Thoracic aorta (tissue), 2 donors: ENCODE measurements at places on chromosomes 2 and 18. TPM values are rescaled to one million over a fixed set of nuclear protein-coding genes. Genes with fewer than 3 reads are reported as not detected.

DNA sequence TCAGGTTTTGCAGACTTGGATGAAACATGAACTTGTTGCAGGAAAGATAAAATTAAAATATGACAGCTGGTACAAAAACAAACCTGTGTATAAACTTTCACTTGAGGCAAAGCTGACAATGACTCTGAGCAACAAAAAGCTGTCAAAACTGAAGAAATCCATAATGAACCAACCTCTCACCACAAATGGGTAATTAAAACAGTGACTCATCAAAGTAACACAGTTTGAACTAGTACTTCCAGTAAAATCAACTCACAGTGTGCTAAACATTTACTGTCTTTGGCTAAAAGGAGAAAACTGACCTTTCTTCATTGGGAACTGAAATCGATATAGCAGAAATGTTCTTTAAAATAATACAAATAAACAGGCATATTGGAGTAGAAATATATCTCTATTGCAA is 209.7 kb downstream of the WDPCP start:
- H3K27me3 ChIP-seq: no peaks in the 10 kb centered on the region
- no peak for DNase-seq
- H3K4me1 ChIP-seq: no peaks in the 10 kb centered on the region
- H3K27ac ChIP-seq: no peak overlapping the region
- no peak overlapping the region for H3K4me3 ChIP-seq
- no peaks in the 10 kb centered on the region for H3K36me3 ChIP-seq

Gene REG1A
- 6.4 TPM for total RNA-seq

Gene ACADL
- total RNA-seq: 51.6 TPM

Gene DNMT3A
- total RNA-seq: 24.3 TPM

Gene CCL20
- total RNA-seq: 12.1 TPM

GRCh38 chr18:8957731-8958130 is 144.8 kb upstream of the NDUFV2 start:
- H3K36me3 ChIP-seq: no peaks in the 10 kb centered on the region
- H3K27ac ChIP-seq: no peak overlapping the region
- no peak overlapping the region for H3K4me3 ChIP-seq
- no peak for DNase-seq
- H3K27me3 ChIP-seq: no peaks in the 10 kb centered on the region

- no peak overlapping the region for H3K4me3 ChIP-seq
- H3K4me1 ChIP-seq: peaks cover 41% of the 10 kb centered on the region
- H3K27me3 ChIP-seq: no peaks in the 10 kb centered on the region
- H3K27ac ChIP-seq: no peak overlapping the region
- H3K36me3 ChIP-seq: no peaks in the 10 kb centered on the region
These were observed 237.6 kb downstream of the PRKCE start for GRCh38 chr2:45889053-45889452.

DNA sequence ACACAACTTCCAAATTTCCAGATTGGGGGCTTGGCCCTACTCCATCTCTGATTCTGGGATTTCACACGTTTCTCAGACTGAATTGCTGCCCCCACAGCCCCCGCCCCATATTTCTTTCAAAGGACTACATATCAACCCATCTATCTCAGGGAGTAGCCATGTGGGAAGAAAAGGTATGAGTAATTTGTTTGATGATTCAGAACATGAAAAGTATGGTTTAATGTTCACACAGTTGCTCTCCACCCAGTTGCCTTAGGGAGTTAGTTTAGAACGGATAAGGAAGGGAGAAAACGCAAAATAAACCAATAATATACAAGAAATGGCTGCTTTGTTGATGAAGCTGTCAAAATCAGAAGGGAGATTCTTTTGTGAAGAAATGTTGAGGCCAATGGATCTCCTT is 145.1 kb downstream of the PIEZO2 start:
- H3K27ac ChIP-seq: no peak overlapping the region
- no peaks in the 10 kb centered on the region for H3K4me1 ChIP-seq
- no peak for DNase-seq
- no peak overlapping the region for H3K4me3 ChIP-seq

- H3K4me3 ChIP-seq: no peak overlapping the region
- H3K36me3 ChIP-seq: no peaks in the 10 kb centered on the region
- no peak overlapping the region for H3K27ac ChIP-seq
- peaks cover 61% of the 10 kb centered on the region for H3K4me1 ChIP-seq
These were observed 63.1 kb upstream of the MGAT5 start for GRCh38 chr2:134190807-134191203.

Gene GAL3ST2
- total RNA-seq: 2.2 TPM

- DNase-seq: no peak
- H3K4me3 ChIP-seq: no peak overlapping the region
- H3K36me3 ChIP-seq: no peaks in the 10 kb centered on the region
These were observed 803.2 kb upstream of the POU3F3 start for GRCh38 chr2:104050656-104051242.

GRCh38 chr18:74631623-74632350 is 34.1 kb downstream of the ZNF407 start:
- no peaks in the 10 kb centered on the region for H3K4me1 ChIP-seq
- peaks cover 20% of the 10 kb centered on the region for H3K36me3 ChIP-seq
- H3K4me3 ChIP-seq: no peak overlapping the region
- no peaks in the 10 kb centered on the region for H3K27me3 ChIP-seq
- DNase-seq: no peak
- H3K27ac ChIP-seq: no peak overlapping the region

GRCh38 chr2:131577812-131578211 is 50.1 kb downstream of the CCDC74A start:
- no peaks in the 10 kb centered on the region for H3K27me3 ChIP-seq
- DNase-seq: no peak
- H3K27ac ChIP-seq: no peak overlapping the region
- no peaks in the 10 kb centered on the region for H3K4me1 ChIP-seq
- no peak overlapping the region for H3K4me3 ChIP-seq

Gene SH3RF3
- total RNA-seq: 37.4 TPM

DNA sequence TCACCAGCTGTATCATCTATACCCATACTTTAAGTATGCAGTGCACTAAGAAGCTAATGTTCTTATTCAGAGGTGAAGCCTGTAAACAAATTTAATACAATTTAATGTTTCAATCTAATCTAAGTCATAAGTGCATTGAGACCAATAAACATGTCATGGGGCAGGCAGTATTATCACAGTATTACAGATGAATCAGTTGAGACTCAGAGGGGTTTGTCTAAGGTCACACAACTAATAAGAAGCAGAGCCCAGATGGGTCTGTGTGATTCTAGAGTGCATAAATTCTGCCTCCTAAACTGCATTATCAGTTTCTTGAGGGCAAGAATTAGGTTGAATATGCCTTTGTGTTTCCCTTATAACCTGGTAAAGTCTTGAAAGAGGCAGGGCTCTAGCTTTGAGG is 140.9 kb upstream of the RNF152 start:
- H3K4me3 ChIP-seq: no peak overlapping the region
- H3K27ac ChIP-seq: no peak overlapping the region
- peaks cover 17% of the 10 kb centered on the region for H3K4me1 ChIP-seq

DNA sequence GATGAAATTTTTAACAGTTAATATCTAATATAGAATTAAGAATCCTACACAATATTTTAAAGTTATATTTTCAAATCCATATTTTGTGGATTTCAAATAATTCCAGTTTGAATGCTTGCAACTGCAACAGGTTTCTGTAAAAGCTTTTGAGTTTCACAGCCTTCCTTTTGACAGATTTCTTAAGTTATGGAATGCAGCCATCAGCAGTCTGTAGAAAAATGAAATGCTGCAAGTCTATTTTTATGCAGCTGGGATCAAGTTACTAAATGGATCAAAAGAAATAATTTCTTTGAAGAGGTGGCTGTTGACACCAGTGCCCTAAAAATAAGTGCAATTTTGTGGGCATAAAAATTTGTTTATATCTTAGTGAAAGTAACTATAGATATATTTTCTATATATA is 657.2 kb downstream of the NRXN1 start:
- no peak overlapping the region for H3K27ac ChIP-seq
- no peaks in the 10 kb centered on the region for H3K36me3 ChIP-seq
- H3K4me3 ChIP-seq: no peak overlapping the region
- no peaks in the 10 kb centered on the region for H3K4me1 ChIP-seq
- DNase-seq: no peak

DNA sequence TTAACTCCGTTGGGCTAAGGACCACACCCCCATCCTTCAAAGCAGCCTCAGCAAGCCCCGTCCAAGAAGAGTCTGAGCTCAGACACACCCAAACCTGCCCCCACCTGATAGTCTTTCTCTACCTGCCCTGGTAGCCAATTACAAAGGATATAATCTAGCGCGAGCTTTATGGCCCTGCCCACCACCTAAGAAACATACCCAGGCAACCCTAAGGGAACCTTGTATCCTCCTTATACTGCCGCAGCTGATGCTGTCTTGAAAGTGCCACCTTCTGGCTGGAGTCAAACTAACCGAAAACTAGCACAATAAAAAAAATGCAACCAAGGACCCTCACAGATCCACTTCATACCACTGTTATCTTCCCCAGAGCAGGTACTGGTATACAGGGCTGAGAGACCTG is 628.3 kb upstream of the REG3G start:
- H3K4me3 ChIP-seq: no peak overlapping the region
- no peaks in the 10 kb centered on the region for H3K27me3 ChIP-seq
- H3K27ac ChIP-seq: no peak overlapping the region
- no peak for DNase-seq
- H3K36me3 ChIP-seq: no peaks in the 10 kb centered on the region
